ENCODE measurements at places on chromosomes 7 and 10. TPM values are rescaled to one million over a fixed set of nuclear protein-coding genes. Genes with fewer than 3 reads are reported as not detected.

ADCYAP1R1 gene
- total RNA-seq = not detected

ANKRD2 gene
- 0.27 TPM for total RNA-seq

HTR5A gene
- total RNA-seq = not detected

AKR1C2 gene
- 376 TPM for total RNA-seq

C10orf105 gene
- not detected for total RNA-seq

HDAC9 gene
- 40.6 TPM for total RNA-seq

CTAGE6 gene
- total RNA-seq = 4.5 TPM

DKK1 gene
- 123 TPM for total RNA-seq

SPDYE2 gene
- total RNA-seq = not detected

HKDC1 gene
- total RNA-seq = 0.16 TPM

THSD7A gene
- 2.5 TPM for total RNA-seq

STRIP2 gene
- 6.9 TPM for total RNA-seq

WNT16 gene
- total RNA-seq = 0.16 TPM

IDI2 gene
- not detected for total RNA-seq

MMD2 gene
- not detected for total RNA-seq

TRIM4 gene
- 26.3 TPM for total RNA-seq

GRM3 gene
- not detected for total RNA-seq

FAM180A gene
- total RNA-seq = 2.5 TPM

VWA2 gene
- not detected for total RNA-seq

MYOZ1 gene
- not detected for total RNA-seq

EPO gene
- total RNA-seq = not detected

TACC2 gene
- 9.2 TPM for total RNA-seq

OR2A42 gene
- total RNA-seq = not detected

PI4K2A gene
- total RNA-seq = 10.1 TPM

KNDC1 gene
- 0.41 TPM for total RNA-seq

TLL2 gene
- under 0.01 TPM for total RNA-seq

SUGCT gene
- total RNA-seq = 1.9 TPM

TFEC gene
- 0.36 TPM for total RNA-seq

AMPH gene
- 3.2 TPM for total RNA-seq

PRTFDC1 gene
- 39.6 TPM for total RNA-seq

TRIL gene
- 6.3 TPM for total RNA-seq

SUN3 gene
- total RNA-seq = not detected

SVOPL gene
- not detected for total RNA-seq

ZNF273 gene
- total RNA-seq = 1.8 TPM

LRMDA gene
- 3.6 TPM for total RNA-seq

GNGT1 gene
- not detected for total RNA-seq

NEBL gene
- 4.3 TPM for total RNA-seq

RNF148 gene
- total RNA-seq = 0.63 TPM

PNLIPRP2 gene
- not detected for total RNA-seq

SSC4D gene
- total RNA-seq = 0.36 TPM

NPC1L1 gene
- not detected for total RNA-seq

IL2RA gene
- total RNA-seq = not detected

VAX1 gene
- total RNA-seq = not detected

EBLN1 gene
- not detected for total RNA-seq

NRCAM gene
- 5.4 TPM for total RNA-seq

SFTPD gene
- total RNA-seq = not detected

STK31 gene
- 0.33 TPM for total RNA-seq

TRIM50 gene
- not detected for total RNA-seq

Data from fibroblast of the aortic adventitia (primary cell).